Hindlimb muscle (tissue), 1 donor: ENCODE measurements at places on chromosomes 6 and 20. TPM values are rescaled to one million over a fixed set of nuclear protein-coding genes. Genes with fewer than 3 reads are reported as not detected.
A peak's percentile ranks its signal among the peaks of the same experiment; 100 is the strongest.

PDRG1 gene
- polyA plus RNA-seq: 19.2 TPM

FAM83B gene
- 0.06 TPM for polyA plus RNA-seq

C6orf62 gene
- 95.5 TPM for polyA plus RNA-seq

PRSS16 gene
- polyA plus RNA-seq: not detected

AVP gene
- polyA plus RNA-seq: not detected

SLC35A1 gene
- 16.4 TPM for polyA plus RNA-seq

MLN gene
- polyA plus RNA-seq: not detected

CCM2L gene
- polyA plus RNA-seq: 6.8 TPM

DNA sequence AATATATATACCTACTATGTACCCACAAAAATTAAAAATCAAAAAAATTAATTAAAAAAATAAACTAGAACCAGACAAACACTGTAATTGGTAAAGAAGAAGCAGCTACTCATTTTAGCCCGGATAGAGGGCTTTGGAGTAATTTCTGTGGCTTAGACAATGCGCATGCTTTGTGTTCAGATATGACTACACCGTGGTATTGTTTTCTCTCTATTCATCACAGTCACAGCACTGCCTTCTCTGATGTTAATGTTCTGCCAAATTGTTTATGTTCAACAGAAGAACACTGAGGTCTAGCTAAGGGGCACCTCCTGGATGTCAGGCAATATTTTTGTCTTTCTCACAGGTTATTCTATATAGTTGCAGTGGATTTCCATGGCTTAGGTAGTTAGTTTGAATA, 77.5 kb upstream of the GJE1 start:
- DNase-seq: no peak

DNA sequence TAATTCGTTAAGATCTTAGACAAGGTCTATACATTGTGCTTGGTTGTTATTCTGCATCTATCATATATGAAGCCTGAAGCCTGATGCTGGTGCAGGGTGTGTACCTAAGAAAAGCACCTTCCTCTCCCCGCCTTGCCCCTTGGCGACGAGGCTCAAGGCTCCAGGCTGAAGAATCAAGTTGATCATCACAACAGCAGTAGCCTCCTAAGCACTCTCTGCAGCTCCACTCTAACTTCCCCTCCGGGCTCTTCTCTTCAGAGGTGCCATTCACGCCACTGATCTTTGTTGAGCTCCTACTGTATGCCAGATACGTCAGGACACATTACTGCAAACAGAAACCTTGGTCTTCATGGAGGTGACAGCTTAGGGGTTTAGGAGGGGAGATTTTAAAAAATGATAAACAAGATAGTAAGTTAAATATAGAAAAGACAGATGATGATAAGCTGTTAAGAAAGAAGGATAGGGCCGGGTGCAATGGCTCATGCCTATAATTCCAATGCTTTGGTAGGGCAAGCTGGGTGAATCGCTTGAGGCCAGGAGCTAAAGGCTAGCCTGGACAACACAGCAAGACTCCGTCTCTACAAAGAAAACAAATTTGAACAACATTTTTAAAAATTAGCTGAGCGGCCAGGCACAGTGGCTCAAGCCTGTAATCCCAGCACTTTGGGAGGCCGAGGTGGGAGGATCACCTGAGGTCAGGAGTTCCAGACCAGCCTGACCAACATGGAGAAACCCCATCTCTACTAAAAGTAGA, 38.4 kb upstream of the ZNF217 start:
- DNase-seq: no peak

DNA sequence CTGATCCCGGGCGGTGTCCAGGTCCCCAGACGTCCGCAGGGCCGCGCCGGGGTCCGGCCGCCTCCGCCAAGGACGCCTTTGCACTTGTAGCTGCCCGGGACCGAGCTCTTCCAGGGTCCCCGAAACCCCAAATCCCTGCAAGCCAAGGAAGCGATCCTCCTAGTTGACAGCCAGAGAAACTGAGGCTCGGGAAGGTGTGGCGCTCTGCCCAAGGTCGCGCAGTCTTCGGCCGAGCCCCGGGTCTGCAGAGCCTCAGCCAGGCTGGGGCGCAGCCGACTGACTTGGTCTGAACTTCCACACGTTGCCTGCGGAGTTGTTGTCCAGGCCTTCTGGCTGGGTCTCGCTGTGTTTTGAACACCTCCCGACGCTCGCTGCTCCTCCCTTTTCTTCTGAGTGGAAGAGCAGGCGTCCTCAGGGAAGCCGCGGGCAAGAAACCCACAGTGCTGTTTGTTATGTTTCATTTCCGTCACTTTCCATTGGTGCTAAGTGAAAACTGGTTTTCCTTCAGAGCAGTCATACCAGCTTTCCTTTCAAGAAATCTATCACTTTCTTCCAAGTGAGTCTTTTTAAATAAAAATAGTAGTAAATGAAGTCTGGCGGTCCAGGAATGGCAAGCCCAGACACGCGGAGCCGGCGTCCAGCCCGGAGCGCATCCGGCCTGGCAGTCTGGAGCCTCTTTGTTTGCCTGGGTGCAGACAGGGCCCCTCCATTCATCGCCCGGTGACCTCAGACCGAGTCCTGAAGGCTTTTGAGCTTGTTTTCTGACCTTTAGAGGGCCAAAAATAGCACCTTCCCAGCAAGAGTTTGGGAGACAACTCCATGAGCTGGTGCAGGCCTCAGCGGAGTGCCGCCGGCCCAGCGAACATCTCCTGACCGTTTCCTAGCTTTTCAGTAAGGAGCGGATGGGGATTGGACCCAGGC, 698 bp downstream of the FAM210B start:
- DNase-seq: peak; percentile 73

DNA sequence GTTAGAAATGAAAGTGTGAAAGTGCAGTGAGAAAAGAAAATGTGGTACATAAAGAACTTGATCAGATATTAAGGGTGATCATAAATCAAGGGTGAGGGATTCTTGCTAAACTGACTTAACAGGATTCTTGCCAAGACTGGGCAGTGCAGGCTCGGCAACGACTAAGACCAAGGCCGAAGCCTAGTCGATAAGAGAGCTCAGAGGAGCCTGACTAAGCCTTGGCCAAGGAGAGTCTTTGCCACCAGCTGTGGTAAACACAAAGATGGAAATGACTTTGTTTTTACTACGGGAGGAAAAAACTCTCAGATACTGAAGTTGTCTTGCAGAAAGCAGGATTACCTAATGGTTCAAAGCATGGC, 196.6 kb downstream of the LY86 start:
- DNase-seq: no peak

DNA sequence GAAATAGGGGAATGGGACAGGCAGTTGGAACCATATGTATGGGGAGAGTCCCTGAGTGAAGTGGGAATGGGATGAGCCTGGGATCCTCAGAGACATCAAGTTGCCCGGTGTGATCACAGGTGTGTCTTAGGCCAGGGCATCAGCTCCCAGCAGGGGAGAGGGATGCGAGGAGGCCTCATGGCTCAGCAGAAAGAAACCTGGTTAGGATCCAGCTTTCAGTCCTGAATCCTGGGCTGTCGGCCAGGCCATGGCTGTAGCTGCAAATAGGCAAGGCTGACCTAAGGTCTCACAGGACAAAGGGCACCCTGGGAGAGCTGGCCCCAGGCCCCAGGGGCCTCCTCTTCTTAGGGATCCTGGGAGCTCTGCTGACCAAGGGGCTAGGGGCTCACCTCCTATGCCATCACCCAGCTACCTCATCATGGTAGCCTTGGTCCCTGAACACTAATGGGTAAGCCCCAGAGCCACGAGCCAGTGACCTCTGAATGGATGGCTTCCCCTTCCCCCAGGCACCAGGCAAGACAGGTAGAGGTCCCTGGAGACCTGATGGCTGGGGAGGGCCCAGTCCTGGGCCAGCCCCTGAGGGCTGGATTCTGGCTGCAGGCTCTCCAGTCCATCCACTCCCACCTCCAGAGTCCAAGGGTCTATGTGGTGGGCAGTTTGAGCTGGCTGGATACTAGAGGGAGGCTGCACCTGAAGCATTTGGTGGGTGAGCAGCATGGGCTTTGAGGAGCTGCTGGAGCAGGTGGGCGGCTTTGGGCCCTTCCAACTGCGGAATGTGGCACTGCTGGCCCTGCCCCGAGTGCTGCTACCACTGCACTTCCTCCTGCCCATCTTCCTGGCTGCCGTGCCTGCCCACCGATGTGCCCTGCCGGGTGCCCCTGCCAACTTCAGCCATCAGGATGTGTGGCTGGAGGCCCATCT, at the start of gene SLC22A7:
SLC22A7 (plus strand) TSS at position 617 of the 921 bp plus-strand sequence; CDS start at position 716, 99 bp downstream.
- DNase-seq: no peak

GRCh38 chr6:3484946-3485345, 28.1 kb upstream of the SLC22A23 start:
- DNase-seq: no peak

DNA sequence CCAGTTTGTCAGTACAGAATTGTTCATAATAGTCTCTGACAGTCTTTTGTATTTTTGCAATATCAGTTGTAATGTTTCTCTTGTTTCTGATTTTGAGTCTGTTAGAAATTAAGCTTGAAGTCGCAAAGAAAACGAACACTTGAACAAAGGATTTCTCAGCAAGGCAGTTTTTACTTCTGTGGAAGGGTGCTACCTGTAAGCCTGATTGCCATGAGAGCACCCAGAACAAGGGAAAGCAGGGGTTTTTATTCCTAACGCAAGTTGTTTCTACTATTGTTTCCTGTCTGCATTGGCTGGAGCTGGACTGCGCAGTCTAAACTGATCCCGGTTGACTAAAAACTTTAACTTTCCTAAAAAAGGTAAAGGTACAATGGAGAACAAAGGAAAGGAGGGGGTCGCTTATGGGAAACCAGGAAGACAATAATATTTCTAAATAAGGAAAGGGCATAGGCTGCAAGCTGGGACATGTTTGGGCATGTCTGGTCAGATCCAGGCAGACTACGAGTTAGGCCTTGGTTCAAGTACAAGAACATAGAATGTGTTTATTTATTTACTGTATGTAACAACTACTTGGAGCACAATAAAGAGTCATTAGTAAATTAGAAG, 28.5 kb downstream of the HLA-B start:
- no peak for DNase-seq

GRCh38 chr6:17577059-17577458, 23.0 kb upstream of the FAM8A1 start:
- DNase-seq: no peak

DNA sequence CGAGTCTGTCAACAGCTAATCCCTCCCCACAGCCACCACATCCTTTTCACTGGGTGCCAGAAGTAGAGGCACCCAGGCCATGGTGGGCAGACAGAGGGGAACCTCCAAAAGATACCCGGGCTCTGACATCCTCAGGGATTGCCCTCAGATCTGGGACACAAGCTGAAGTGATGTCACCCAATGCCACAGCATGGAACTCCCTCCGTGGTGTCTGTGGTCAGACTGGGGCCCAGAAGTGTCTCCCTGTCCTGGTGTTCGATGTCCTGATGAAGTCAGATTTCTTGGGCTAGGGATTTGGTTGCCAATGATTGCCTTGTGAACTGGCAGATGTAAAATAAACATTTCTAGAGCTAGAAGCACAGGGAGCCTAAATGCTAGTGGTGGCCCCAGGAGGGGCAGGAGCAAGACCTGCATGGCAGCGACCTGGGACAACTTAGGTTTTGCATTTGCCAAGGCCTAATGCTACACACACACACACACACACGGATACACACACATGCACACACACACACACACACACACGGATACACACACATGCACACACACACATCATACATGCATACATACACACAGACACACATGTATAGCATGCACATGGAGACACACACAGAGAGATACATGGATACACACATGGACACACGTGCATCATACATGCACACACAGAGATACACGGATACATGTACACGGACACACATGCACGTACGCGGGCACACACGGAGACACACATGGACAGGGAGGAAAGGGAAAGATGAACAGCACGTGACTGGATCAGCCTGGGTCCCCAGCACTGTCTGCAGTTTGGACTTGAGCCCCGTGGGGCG, 221.0 kb downstream of the NFATC2 start:
- DNase-seq: no peak

GRCh38 chr6:169426611-169427010, 173.0 kb upstream of the THBS2 start:
- DNase-seq: no peak

DNA sequence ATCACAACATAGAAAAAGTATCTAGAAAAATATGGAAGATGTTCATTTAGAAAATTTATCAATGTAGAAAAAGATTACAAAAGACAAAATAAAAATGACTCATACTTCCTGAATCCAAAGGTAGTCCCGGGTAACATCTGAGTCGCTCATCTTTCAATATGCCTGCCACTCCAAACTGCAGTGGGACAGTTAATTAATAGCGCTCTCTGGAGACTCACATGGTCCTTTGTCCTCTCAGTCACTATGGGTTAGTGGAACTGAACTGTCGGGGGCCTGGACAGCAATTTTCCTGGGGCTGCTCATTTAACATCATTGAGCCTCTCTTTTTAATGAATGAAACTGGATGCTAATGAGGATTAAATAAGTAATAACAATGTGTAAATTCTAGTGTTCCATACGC, 103.4 kb downstream of the MAP3K4 start:
- DNase-seq: no peak

DNA sequence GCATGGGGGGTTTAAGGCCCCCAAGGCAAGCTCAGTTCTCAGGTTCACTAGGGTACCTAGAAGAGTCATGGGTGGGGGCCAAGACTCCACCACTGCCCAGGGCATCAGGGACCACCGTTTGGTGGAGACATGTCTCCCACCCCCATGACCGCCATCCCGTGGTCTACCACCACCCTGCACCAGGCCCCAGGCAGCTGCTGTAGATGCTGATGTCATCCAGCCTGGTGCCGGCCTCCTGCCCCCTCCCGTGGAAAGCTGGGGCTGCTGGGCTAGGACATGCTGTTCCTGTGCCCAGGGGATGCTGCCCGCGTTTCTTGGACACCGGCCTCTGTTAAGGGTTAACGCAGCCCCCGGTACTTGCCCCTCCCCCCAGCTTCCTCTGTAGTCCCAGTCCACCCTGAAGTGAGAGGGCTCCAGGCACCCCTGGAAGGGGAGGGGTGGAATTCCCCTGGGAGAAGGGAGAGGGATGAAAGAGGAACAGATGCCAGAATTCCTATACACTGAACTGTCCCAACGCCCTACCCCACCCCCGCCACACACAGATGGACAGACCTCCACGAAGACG, 587 bp downstream of the IP6K3 start:
- no peak for DNase-seq

DNA sequence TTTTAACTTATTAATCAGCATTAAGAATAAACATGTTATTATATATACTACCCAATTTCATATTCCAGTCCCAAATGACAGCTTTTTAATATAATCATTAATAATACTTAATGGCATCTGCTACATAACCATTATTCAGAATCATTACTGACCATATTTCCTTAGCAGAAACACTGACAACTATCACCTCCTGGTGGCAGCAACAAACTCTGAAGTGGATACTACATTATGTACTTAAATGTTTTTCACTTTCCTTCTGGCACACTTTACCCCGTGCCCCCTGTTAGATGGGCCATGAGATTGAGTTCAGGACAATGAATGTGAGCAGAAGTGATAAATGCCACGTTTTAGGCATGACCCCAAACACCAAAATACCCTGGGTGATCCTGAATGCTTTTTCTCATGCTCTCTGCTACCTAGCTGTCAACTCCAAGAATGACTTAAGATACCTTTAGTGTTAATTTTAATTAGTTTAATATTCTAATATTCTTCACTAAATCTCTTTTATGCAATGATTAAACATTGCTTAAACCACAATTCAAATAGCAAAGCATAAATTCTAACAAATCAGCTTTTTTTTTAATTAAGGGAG, 77.1 kb downstream of the LMBRD1 start:
- no peak for DNase-seq

- peak; percentile 26 for DNase-seq
Measured at GRCh38 chr6:46410334-46410953, 80.8 kb downstream of the RCAN2 start.

- peak; percentile 74 for DNase-seq
Measured at GRCh38 chr6:75934643-75935472, 137.6 kb downstream of the IMPG1 start.
